ENCODE measurements at places on chromosomes 12 and 14. TPM values are rescaled to one million over a fixed set of nuclear protein-coding genes. Genes with fewer than 3 reads are reported as not detected.

DNA sequence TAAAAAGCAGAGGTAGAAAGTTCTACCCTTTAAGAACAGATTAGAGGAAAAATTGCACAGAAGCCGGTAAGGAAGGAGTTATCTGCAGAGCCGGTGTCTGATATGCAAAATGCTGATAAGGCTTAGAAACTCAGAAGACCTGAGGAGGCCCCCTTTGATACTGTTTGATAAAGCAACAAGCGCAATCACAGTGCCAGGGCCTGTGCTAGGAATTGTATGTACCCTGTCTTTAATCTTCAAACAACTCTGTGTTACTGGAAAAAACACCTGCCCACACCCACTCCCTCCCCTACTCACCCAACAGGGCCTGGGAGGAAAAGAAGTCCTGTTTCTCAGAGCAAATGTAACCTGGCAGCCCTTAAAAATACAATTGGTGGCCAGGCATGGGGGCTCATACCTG, 112.7 kb upstream of the FUT8 start:
- H3K27ac ChIP-seq: peak overlapping the region; percentile 91
- H3K4me3 ChIP-seq: no peak overlapping the region
- peak; percentile 85 for DNase-seq
- H3K27me3 ChIP-seq: no peaks in the 10 kb centered on the region

GRCh38 chr12:71315328-71315985, 124.1 kb upstream of the LGR5 start:
- DNase-seq: peak; percentile 25
- H3K36me3 ChIP-seq: no peaks in the 10 kb centered on the region
- no peaks in the 10 kb centered on the region for H3K4me1 ChIP-seq

- H3K27ac ChIP-seq: no peak overlapping the region
- H3K27me3 ChIP-seq: no peaks in the 10 kb centered on the region
- no peak for DNase-seq
- H3K4me3 ChIP-seq: no peak overlapping the region
- H3K4me1 ChIP-seq: peaks cover 10% of the 10 kb centered on the region
- no peaks in the 10 kb centered on the region for H3K36me3 ChIP-seq
These were observed 4.6 kb upstream of the OTUB2 start for GRCh38 chr14:94021416-94022157.

- DNase-seq: no peak
- H3K4me1 ChIP-seq: peaks cover 84% of the 10 kb centered on the region
- no peaks in the 10 kb centered on the region for H3K27me3 ChIP-seq
These were observed 10.2 kb downstream of the ARHGDIB start for GRCh38 chr12:14950982-14951746.

GRCh38 chr12:44519931-44520330, 356.2 kb downstream of the NELL2 start:
- no peaks in the 10 kb centered on the region for H3K36me3 ChIP-seq
- no peak overlapping the region for H3K27ac ChIP-seq
- H3K27me3 ChIP-seq: no peaks in the 10 kb centered on the region

GRCh38 chr12:12845794-12846243, 32.7 kb downstream of the DDX47 start:
- H3K27me3 ChIP-seq: no peaks in the 10 kb centered on the region
- no peaks in the 10 kb centered on the region for H3K36me3 ChIP-seq
- DNase-seq: no peak
- H3K27ac ChIP-seq: no peak overlapping the region
- no peaks in the 10 kb centered on the region for H3K4me1 ChIP-seq

DNA sequence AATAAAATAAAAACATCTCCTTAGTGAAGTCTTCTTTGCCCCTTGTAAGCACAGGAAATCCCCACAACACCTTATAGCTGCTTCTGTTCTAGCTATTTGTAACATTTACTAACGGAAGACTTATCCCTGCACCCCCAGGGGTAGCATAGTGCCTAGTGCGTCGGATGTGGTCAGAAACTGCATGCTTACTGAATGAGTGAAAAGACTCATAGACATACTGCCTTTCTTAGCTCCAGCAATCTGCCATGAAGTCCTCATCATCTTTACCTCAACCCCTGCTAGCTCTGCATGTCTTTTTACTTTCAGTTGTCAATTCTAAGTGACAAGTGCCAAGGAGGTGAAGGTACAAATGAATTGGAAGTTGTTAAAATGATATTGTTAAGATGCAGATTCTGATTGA, 12.9 kb downstream of the RIOX1 start:
- no peaks in the 10 kb centered on the region for H3K27me3 ChIP-seq
- peaks cover 23% of the 10 kb centered on the region for H3K36me3 ChIP-seq
- no peak for DNase-seq
- H3K27ac ChIP-seq: no peak overlapping the region
- H3K4me1 ChIP-seq: no peaks in the 10 kb centered on the region
- no peak overlapping the region for H3K4me3 ChIP-seq

DNA sequence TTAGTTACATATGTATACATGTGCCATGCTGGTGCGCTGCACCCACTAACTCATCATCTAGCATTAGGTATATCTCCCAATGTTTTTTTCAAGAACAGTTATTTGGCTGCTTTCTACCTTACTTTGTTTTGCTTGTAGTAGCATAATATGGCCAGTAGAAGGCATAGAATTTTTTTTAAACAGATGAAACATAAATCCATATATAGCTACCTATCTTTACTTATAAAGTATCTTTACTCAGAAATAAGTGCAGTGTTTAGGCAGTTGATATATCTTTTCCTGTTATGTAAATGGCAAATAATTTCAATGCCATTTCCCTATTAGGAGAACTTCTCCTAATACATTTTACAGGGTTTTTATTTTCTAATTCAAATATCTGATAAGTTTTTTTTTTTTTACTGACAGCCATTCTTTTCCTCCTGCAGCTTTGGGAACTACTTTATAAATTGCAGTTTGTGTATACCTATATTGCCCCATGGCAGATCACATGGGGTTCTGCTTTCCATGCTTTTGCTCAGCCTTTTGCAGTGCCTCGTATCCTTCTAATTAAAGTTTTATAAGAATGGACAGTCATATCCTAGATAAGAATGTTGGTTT, 143.1 kb downstream of the PCNX1 start:
- peaks cover 75% of the 10 kb centered on the region for H3K36me3 ChIP-seq
- H3K27ac ChIP-seq: no peak overlapping the region
- no peaks in the 10 kb centered on the region for H3K4me1 ChIP-seq
- no peak for DNase-seq
- H3K27me3 ChIP-seq: no peaks in the 10 kb centered on the region

DNA sequence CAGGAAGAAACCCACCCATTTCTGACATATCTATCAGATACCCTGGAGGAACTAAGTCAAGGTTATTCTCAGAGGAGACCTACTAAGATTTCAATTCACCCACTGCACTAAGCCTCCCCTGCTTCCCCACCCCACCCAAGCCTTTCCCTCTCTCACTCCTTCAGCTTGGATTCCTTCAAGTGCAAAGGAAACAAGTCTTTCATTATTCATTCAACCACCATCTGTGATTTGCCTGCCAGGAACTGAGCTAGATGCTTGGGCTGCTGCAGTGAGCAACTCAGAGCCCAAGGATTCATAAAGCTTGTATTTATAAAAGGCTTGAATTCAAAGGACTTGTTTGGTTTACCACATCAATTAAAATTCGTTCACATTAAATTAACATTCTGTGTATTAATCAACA, 161.3 kb downstream of the GXYLT1 start:
- H3K27ac ChIP-seq: no peak overlapping the region
- H3K27me3 ChIP-seq: no peaks in the 10 kb centered on the region
- H3K4me1 ChIP-seq: no peaks in the 10 kb centered on the region
- no peak overlapping the region for H3K4me3 ChIP-seq

DNA sequence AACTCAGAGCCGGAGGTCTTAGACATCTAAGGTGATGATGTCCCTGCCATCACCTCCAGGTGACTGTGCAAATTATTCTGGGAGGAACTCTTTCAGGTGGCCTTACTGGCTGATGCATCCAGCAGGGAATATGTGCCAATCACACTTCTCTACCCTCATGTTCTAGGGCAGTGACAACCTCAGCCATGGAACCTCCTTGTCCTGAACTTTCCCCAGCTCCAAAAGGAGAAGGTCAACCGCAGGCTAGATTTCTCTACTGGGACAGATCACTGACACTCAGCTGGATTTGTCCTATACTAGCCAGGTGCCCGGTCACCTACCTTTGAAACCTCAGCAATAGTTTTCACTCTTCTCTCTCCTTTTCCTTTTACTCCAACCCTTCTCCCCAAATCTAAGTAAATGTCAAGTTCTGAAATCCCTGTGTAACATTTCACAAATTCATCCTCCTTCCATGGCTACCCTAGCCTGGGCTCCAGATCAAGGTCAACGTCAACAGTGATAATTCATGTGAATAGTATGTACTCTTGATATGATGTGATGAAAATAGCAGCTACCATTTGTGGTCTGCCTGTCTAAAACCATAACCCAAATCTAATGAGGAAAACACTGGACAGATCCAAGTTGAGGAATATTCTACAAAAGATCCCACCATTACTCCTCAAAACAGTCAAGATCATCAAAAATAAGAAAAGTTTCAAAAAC, 115.0 kb upstream of the EGLN3 start:
- H3K4me3 ChIP-seq: no peak overlapping the region
- no peaks in the 10 kb centered on the region for H3K36me3 ChIP-seq
- H3K4me1 ChIP-seq: peaks cover 11% of the 10 kb centered on the region
- H3K27me3 ChIP-seq: no peaks in the 10 kb centered on the region

DNA sequence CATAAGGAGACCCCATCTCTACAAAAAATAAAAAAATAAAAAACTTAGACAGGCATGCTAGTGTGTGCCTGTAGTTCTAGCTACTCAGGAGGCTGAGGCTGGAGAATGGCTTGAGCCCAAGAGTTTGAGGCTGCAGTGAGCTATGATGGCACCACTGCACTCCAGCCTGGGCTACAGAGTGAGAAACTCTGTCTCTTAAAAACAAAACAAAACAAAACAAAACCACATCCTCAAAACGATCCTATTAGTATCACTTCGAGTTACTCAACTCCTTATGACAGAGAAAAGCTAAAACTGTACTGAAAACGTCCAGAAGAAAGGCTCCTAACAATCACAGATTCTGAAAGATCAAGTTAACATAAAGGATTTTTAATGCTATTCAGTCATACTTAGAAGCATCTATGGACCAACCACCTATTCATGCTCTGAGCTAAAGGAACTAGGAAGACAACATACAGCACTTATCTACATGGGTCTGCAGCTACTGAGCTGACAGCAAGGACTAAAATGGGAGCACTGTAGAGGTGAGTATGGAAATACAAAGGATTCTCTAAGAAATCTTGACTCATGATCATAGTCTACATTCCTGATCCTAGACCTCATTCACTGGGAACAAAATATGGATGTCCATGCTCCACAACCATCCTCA, 75.3 kb upstream of the DUSP6 start:
- H3K27ac ChIP-seq: no peak overlapping the region
- peaks cover 6% of the 10 kb centered on the region for H3K36me3 ChIP-seq
- DNase-seq: no peak
- H3K27me3 ChIP-seq: no peaks in the 10 kb centered on the region
- no peaks in the 10 kb centered on the region for H3K4me1 ChIP-seq

- peak overlapping the region; percentile 10 for H3K4me3 ChIP-seq
- peak overlapping the region; percentile 24 for H3K27ac ChIP-seq
- H3K4me1 ChIP-seq: no peaks in the 10 kb centered on the region
- H3K27me3 ChIP-seq: no peaks in the 10 kb centered on the region
- peaks cover 41% of the 10 kb centered on the region for H3K36me3 ChIP-seq
These were observed 1.9 kb upstream of the ITGB7 start for GRCh38 chr12:53208877-53209463.

DNA sequence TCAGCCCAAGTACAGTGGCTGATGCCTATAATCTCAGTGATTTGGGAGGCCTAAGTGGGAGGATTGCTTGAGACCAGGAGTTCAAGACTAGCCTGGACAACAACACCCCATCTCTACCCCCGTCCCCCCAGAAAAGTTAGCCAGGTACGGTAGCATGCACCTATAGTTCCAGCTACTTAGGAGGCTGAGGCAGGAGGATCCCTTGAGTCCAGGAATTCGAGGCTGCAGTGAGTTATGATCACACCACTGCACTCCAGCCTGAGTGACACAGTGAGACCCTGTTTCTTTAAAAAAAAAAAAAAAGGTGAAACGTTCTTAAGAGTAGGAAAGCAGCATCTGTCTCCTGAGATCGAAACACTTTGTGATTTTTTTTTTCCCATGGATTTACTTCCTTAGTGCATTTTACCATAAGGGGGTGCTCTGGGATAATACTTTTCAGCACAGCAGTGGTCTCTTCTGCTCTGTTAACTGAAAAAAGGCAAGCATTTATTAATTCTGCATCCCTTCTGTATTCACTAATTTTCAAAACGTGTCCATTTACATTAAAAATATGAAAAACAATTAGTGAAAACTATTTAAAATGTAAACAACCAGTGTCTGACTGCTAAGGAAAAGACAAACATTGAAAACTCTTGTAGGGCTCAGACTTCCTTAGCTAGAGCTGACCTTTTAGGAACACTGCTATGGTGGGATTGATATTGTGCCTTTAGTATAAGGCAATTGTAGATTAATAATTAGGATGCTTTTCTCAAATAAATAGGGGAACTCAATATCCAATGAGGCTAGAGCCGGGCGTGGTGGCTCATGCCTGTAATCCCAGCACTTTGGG, 31.2 kb upstream of the USP44 start:
- no peaks in the 10 kb centered on the region for H3K4me1 ChIP-seq
- no peaks in the 10 kb centered on the region for H3K27me3 ChIP-seq
- no peaks in the 10 kb centered on the region for H3K36me3 ChIP-seq
- H3K4me3 ChIP-seq: no peak overlapping the region
- no peak overlapping the region for H3K27ac ChIP-seq

- H3K27ac ChIP-seq: no peak overlapping the region
- H3K27me3 ChIP-seq: no peaks in the 10 kb centered on the region
- H3K4me1 ChIP-seq: no peaks in the 10 kb centered on the region
These were observed 89.9 kb downstream of the ADAMTS20 start for GRCh38 chr12:43462080-43462479.

GRCh38 chr12:122139266-122139665, 34.8 kb downstream of the IL31 start:
- no peak overlapping the region for H3K27ac ChIP-seq
- H3K27me3 ChIP-seq: no peaks in the 10 kb centered on the region
- H3K36me3 ChIP-seq: peaks cover 98% of the 10 kb centered on the region
- DNase-seq: no peak
- H3K4me1 ChIP-seq: no peaks in the 10 kb centered on the region

- H3K4me3 ChIP-seq: no peak overlapping the region
- H3K36me3 ChIP-seq: no peaks in the 10 kb centered on the region
- H3K4me1 ChIP-seq: no peaks in the 10 kb centered on the region
- no peak for DNase-seq
- H3K27me3 ChIP-seq: no peaks in the 10 kb centered on the region
These were observed 104.3 kb upstream of the DACT1 start for GRCh38 chr14:58533446-58533845.

- H3K4me1 ChIP-seq: peaks cover 52% of the 10 kb centered on the region
- H3K4me3 ChIP-seq: no peak overlapping the region
- H3K36me3 ChIP-seq: no peaks in the 10 kb centered on the region
- peak overlapping the region; percentile 91 for H3K27ac ChIP-seq
These were observed 24.8 kb upstream of the LGALS3 start for GRCh38 chr14:55103971-55104954.

- H3K36me3 ChIP-seq: no peaks in the 10 kb centered on the region
- no peak overlapping the region for H3K27ac ChIP-seq
- peak overlapping the region; percentile 27 for H3K4me3 ChIP-seq
- H3K4me1 ChIP-seq: peaks cover 4% of the 10 kb centered on the region
- peak; percentile 85 for DNase-seq
- peaks cover 53% of the 10 kb centered on the region for H3K27me3 ChIP-seq
These were observed 360.4 kb downstream of the MED13L start for GRCh38 chr12:115916910-115917668.

Gene SERPINA3
- total RNA-seq: 392 TPM

Gene ARHGDIB
- 47.0 TPM for total RNA-seq

Gene PKP2
- 85.8 TPM for total RNA-seq

Gene RNASE7
- not detected for total RNA-seq

Gene ASCL1
- total RNA-seq: 0.29 TPM

Gene C14orf180
- 0.45 TPM for total RNA-seq

Gene KCNC2
- total RNA-seq: not detected

Gene GUCY2C
- total RNA-seq: 31.0 TPM

Gene PRIMA1
- 7.8 TPM for total RNA-seq

Gene BBS10
- total RNA-seq: 1.8 TPM

Gene VRTN
- not detected for total RNA-seq

Measured in stomach (tissue), 19 donors.